NT2/D1 (cell line): ENCODE measurements at places on chromosomes 6 and 20.

- DNase-seq: no peak
These were observed 108.6 kb downstream of the BANF2 start for GRCh38 chr20:17808357-17808756.

GRCh38 chr6:152050451-152051195 lies 243.1 kb downstream of the ESR1 start:
- no peak for DNase-seq

DNA sequence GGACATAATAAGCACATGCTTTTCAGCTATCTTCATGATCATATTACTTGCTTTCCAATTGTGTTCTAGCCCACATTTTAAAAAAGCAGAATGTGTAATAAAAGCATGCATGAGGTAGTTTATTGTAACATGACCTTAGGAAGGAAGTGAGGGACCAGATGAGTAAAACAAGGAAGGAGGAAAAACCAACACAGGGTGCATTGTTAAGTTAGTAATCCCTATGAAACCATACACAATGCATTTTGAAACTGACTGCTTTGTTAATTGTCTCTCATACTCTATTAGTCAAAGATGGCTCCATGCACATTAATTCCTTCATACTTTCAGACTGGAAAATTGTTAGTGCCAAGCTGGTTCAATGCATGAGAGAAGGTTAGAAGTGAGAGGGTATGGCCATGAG lies 37.7 kb upstream of the CENPW start:
- DNase-seq: no peak

- DNase-seq: no peak
These were observed 48.6 kb upstream of the RCAN2 start for GRCh38 chr6:46539866-46540265.

GRCh38 chr6:164020142-164020541 lies 605.6 kb downstream of the QKI start:
- no peak for DNase-seq

- DNase-seq: no peak
These were observed 21.5 kb upstream of the MAS1L start for GRCh38 chr6:29509239-29509638.

DNA sequence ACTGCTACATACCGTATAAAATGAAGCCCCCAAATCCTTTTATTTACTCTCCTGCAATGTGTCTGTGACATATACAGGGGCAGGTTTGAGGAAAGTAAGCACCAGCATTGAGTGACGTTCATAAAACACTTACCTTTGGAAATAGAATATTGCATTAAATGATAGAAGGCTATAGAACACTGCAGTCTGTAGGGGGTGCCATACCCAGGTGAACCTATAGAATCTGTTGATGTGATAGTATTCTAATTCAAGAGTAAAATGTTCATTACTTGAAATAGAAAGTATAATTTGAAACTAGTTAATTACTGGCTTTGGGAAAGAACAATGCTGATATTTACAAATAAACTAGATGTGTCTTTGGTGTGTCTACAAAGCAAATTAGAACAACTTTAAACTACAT lies 47.0 kb upstream of the PRL start:
- DNase-seq: no peak

DNA sequence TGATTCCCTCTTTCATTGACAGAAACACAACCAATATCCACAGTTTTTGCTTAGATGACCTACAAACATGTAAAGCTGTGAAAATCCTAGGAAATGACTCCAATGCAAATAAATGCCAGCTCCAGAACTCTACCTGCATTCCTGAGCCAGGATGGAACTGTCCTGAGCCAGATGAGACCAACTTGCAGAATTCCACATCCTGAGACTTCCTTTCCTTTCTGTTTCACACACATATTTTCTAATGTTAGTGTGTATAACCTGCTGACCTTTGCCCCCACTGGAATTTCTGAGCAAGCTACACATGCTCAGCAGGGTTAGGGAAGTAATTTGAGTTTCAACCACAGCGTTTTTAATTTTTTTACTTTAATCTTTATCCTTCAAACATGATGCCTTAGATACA lies 69.6 kb upstream of the ADGRF1 start:
- DNase-seq: no peak

DNA sequence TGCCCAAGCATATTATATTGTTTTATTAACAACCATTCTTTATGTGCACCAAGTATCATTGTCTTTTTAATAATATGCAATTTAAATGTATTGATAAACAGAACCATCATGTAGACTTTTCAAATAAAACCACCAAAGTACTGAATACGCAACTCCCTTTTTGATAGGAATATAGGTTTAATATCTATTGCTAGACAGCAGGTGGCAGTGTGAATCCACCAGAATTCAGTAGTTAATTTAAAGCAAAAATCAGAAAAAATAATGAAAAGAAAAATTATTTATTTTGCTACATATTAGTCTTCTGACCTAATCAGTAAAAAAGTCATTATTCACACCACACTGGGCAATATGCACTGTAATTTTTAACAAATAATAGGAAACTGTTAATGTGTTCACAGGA lies 143.7 kb downstream of the KLHL32 start:
- no peak for DNase-seq

DNA sequence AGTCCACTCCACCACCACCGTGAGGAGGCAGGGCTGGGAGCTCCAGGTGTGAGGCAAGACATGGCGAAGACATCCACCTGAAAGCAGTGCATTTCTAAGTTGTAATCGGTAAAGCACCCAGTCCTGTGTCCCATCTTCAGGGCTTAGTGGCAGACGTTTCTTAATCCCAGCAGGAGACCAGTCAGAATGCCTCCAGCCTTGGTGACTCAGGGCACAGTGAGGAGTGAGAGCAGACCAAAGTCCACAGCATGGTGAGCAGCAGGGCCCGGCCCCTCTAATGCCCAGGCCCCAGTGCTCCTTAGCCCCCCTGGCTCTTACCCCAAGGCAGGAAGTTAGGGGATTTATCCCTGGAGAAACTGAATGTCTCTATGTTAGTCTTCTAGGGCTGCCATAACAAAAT lies 183.9 kb downstream of the SYNDIG1 start:
- DNase-seq: no peak

DNA sequence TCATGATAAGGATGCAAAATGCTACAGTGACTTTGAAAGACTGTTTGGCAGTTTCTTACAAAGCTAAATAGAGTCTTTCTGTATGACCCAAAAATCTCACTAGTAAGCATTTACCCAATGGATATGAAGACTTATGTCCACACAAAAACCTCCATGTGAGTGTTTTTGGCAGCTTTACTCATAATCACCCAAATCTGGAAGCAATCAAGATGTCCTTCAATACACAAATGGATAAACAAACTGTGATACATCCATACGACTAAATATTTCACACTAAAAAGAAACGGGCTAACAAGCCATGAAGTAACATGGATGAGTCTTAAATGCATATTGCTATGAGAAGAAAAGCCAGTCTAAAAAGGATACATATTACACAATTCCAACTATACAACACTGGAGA lies 117.2 kb downstream of the PDE10A start:
- no peak for DNase-seq
